ELR (cell line): ENCODE measurements at places on chromosomes 16 and 17.
A peak's percentile ranks its signal among the peaks of the same experiment; 100 is the strongest.

DNA sequence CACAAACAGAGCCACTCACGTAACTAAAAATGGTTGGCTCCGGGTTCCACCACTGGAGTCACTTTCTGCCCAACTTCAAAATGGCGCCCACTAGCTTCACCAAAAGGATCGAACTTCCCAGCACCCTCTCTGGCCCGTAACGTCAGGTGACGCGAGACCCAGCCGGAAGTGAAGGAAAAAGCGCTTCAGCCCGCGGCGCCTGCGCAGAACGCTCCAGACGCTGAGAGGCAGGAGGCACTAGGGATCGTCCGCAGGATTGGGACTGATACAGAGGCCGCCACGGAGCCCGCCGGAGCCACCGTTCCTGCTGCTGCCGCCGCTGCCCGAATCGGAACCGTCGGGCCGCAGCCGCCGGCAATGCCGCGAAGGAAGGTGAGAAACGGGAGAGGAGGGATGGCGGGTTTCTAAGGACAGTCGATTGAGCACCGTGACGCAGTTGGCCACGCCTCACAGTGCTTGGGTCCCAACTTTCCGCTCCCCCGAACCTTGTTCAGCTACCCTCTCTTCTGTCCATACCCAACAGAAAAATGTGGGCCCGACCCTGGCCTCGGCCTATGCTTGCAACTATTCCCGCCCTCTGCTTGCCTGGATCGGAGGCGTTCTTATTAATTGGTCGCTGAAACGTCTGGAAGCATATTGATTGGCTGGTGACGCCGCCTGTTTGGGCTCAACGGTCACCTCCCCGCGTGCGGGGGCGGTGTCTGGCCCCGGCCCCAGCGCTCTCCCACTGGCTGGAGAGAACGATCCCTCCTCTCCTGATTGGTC, at the start of gene KAT7:
KAT7 (plus strand) TSS at position 204 of the 765 bp plus-strand sequence; CDS start at position 358, 154 bp downstream.
- DNase-seq: peak; percentile 100

DNA sequence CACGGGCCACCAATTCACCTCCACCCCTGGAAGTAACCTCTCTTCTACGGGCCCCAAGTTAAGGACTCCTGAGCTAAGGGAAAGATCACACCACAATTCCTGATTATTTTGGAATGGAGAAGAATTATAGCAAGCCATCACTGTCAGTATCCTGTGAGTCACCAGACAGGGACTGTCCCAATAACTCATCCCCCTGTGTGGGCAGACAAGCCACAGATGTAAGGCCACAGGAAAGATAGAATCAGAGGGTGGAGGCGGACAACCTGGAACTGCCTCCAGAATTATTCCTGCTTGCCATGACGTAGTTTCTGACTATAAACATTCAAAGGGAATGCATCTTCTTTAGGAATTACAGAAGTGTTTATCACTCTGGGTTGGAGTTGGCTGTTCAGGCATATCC, 5.8 kb upstream of the MYO1D start:
- DNase-seq: peak; percentile 40

GRCh38 chr16:89316701-89317100, 99.2 kb downstream of the ZNF778 start:
- DNase-seq: no peak

GRCh38 chr17:82493226-82493781, 26.2 kb upstream of the FOXK2 start:
- peak; percentile 57 for DNase-seq

GRCh38 chr16:27430512-27430911, 28.5 kb downstream of the IL21R start:
- no peak for DNase-seq

DNA sequence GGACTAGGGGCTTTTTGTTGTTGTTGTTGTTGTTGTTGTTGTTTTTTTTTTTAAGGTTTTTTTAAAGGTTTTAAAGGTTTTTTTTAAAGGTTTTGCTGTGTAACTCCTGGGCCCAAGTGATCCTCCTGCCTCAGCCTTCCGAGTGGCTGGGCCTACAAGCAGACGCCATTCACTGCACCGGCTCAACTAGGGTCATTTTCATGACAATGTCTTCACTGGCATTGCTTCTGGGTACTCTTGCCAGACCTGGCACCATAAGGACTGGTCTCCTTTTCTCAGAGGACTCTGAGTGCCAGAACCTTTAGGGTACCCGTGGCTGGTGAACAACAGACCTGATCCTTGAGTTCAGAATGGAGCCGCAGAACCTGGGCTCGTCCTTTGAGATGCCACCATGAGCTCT, 20.4 kb downstream of the POLR3E start:
- no peak for DNase-seq

DNA sequence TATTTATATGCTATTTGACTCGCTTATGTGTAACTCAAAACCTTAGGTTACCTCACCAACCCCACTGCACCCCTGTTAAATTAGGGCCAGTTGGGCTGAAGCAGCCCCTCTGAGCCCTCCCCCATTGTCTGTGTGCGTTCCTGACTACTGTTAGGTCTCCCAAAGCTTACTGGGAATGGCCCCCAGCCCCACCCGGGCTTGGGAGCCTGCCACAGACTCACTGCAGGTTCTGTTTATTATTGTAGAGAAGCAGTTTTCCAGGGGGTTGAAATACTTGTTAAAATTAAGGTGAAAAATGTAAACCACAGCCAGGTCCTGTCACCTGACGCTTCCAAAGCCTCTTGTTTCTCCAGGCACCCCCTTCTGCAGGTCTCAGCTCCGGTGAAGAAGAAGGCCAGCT, 151.7 kb downstream of the FOXL1 start:
- DNase-seq: no peak

DNA sequence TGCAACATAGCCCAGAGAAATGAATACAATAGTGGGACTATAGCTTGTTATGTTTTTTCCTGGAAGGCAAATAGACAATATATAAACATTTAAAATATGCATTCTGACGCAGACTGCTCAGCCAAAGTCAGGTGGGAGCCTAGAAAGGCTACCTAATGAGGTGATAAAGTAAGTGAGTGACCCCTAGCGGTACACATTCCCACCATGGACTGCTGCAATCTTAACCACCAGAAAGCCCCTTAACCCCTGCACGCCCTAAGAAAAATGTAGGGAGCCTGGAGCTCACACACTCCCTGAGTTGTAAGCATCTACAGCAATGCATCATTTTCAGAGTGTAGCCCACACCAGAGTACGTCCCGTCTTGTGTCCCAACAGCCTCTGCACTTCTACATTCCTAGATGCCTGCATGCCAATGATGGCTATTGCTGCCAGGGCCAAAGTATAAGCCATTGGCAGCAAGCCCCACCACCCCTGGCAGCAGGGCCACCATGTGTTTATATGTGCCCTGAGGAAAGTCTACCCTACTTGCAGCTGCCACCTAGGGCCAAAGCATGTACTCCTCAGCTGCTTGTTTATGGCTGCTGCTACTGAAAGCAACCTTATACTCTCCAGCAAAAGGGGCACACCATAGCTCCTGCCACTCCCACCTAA, 127.6 kb downstream of the KIF2B start:
- peak; percentile 16 for DNase-seq

- DNase-seq: no peak
Observed at GRCh38 chr16:85749771-85750145, 1.1 kb downstream of the C16orf74 start.

GRCh38 chr17:49401971-49402611, 12.6 kb downstream of the PHB1 start:
- no peak for DNase-seq

GRCh38 chr16:65185241-65185778, 63.4 kb upstream of the CDH11 start:
- no peak for DNase-seq

DNA sequence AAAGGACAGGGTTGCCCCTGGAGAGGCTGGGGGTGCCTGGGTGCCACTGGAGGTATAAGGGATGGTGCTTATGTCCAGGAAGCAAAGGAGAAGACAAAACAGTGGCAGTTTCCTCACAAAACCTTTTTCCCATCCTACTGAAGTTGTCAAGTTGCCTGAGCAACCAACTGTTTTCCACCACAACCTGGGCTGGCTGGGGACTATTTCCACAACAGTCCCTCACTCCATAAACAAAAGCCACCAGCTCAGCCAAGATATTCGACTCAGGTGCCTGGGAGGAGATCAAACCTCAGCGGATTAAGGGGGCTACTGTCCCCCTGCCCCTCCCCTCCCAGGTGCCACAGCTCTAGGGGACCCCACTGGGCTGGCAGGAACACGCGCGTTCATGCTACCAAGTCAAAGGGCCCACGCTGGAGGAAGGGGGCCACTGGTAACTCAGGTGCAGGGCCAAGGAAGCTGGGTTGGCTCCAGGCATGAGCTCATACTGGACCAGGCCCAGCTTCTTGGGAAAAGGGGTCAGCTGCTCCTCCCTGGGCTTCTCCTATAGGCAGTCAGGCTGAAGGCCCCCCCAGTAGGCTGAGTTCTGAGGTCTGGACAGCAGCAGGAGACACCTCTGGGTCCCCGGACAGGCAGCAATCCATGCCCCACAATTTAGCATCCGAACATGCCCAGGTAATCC, 45.7 kb upstream of the MRPS23 start:
- no peak for DNase-seq

GRCh38 chr16:55508271-55508921, 476 bp upstream of the LPCAT2 start:
- DNase-seq: no peak

- DNase-seq: peak; percentile 24
Observed at GRCh38 chr17:70310221-70310672, 140.9 kb downstream of the KCNJ2 start.
